ENCODE measurements at places on chromosomes 5 and 9.

DNA sequence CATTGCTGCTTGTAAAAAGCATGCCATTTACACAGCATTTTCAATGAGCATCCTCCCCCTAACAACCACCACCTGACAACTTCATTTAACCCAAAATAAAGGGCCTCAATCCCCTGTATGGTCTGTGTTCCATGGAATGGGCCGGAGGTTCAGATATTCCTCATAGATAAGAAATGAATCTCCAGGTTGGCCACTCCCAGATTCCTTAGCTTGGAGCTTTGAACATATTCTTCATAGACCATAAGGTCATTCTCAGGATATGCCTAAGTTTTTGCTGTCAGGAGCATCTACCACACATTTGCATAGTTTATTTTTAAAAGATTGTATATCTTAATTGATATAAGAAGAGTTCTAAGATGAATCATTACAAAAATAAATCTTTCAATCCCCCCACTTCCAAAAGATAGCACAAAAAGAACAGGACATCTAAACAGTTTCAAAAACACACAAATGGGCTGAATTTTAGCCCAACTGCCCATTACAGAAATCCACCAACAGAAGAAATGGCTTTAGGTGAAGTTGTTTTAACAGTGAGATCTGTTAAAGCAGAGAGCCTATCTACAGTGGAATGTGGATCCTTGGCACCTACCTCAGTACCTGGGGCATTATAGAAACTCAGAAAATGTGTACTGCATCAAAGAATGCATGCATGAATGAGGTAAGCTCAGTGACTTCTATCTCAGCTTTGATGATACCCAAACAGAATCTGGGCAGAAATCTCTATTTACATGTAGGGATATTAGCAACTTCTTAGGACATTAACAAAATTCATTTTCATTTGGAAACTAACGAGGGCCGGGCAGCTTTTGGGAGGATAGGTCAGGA is 179.8 kb downstream of the SEC61B start:
- no peak for DNase-seq

DNA sequence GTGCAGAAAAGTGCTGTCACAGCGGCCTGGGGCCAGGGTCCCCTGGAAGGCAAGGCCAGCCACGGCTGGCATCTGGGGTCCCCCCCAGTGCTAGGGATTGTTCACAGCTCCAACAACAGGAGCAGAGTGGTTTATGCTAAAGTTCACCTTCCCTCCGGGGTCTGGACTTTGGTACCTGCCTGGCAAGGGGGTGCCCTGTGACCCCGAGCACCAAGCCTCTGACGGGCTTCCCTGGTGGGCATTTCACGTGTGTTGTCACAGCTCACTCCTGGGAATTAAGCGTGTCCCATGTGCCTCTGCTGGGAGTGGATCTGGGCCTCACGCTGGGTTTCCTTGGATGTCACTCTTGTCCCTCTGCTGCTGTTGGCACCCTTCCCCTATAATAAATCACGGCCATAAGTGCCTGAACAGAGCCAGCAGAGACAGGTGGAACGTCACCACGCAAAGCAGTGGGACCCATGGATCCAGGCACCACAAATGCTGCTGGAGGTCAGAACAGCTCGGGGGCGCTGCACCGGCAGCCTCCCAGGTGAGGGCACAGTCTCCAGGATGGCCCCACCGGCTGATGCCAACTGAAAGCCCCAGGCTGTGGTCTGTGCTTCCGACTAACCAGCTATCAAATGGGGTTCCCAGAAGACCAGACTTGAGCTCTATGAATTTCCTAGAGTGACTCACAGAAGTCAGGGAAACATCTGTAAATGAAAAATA is 17.8 kb upstream of the ZDHHC11 start:
- no peak for DNase-seq

DNA sequence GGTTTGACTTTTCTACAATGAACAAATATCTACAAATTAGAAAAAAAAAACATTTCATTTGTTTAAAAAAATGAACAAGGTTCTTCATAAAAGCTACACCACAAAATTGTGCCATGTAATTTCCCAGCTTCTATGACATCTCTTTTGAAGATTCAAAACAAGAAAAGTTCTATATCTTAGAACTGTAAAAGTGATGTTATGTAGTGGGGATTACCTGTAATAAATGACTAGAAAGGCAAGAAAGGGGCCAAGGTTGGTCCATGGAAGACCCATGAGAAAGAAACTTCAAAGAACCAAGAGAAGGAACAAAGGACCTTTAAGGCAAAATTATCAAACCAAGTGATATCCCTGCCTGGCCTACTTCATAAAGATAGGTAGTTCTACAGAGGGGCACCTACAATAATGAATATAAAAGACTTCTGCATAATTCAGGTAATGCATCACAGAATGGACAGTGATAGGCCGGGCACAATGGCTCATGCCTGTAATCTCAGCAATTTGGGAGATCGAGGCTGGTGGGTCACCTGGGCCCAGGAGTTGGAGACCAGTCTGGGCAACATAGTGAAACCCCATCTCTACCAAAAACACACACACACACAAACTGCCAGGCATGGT is 7.6 kb downstream of the MLLT3 start:
- no peak for DNase-seq

DNA sequence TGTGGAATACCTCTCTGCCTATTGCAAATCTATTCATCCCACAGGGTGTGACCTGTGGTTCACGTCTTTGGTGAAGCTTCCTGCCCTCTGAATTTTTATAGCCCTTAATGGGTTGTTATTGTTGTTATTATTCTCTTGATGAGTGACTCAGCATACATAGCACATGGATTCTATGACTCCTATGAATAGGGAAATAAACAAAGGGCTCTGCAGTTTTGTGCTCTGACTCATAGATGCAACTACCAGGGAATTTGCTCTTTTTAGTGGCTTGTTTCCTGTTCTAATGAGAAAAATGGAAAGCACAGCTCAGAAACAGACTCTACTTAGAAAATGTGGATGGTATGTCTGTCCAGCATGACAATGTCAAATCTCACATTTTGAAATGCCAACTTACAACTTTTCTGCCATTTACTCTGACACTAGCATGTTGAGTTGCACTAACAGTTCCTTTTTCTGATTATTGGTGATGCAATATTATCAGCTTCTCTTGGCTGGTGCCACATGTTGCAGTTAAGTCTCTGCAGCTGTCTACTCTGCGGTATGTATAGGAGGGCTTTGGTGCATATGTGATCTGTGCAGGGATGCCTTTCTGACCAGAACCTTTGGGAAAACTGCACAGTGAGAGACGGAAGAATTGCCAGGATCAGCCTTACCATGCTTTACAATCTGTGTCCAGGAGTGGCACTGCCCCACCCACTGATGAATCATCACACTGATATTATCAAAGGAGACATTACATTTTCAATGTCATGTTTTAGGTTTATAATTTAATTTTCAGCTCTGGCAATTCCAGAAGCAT is 996.4 kb upstream of the WWC1 start:
- DNase-seq, result no peak

GRCh38 chr9:107480386-107480789 is 9.2 kb downstream of the KLF4 start:
- no peak for DNase-seq

- DNase-seq, result no peak
Observed at GRCh38 chr9:126084008-126084407, 242.6 kb upstream of the MVB12B start.

DNA sequence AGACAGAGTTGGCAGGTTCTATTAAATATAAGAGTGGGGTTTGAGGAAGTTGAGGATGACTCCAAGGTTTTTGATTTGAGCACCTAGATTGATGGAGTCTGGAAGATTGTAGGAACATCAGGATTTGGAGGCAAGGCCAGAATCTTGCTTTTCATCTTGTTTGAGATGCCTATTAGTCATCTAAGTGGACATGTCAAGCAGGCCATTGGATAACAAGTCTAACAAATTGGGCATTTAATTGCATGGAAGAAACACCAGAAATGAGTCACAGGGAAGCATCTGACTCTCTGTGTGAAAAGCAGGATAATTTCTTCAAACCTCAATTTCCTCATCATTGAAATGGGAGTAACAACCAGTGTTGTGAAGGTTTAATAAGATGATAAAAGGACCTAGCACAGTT is 53.3 kb upstream of the ARL15 start:
- DNase-seq, result no peak

- no peak for DNase-seq
Observed at GRCh38 chr5:171318026-171318425, 9.0 kb downstream of the TLX3 start.

DNA sequence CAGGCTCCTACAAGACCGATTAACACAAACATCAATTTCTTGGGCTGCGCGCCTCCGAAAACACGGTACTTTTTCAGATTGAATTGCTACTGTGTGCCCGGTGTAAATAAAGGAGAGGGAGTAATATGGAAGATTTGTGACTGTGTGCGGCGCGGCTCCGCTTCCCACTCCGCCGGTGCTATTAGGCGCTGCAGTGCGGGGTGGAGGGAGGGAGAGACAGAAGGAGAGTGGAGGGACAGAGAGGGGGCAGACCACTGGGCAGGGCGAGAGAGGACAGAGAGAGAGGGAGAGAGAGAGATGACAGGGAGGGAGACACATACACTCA is 24.7 kb upstream of the RNU6ATAC start:
- DNase-seq, result no peak

GRCh38 chr9:88106492-88106891 is 31.8 kb downstream of the SPATA31C2 start:
- no peak for DNase-seq

GRCh38 chr9:136701668-136702053 is 10.7 kb upstream of the DIPK1B start:
- no peak for DNase-seq

- no peak for DNase-seq
Observed at GRCh38 chr5:33166522-33166921, 274.2 kb upstream of the TARS1 start.

- no peak for DNase-seq
Observed at GRCh38 chr9:92187989-92188714, 72.9 kb upstream of the SPTLC1 start.

DNA sequence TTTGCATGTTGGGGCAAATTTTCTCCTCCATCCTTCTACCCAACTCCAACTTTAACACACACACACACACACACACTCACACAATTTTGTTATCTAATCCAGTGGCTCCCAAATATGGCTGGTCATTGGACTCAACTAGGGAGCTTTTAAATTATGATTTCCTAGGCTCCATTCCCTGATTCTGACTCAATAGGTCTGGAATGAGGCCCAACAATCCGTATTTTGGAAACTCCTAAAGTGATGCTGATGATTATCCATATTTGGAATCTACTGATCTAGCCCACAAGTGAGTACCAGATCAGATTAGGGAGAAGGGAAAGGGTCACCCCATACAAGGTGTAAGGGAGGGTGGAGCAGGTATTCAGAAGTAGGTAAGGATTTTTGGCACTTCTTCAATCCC is 309.7 kb downstream of the TLE1 start:
- no peak for DNase-seq

- DNase-seq, result no peak
Observed at GRCh38 chr5:155905364-155905763, 421.6 kb upstream of the SGCD start.

- no peak for DNase-seq
Observed at GRCh38 chr9:129235931-129236331, 57.9 kb upstream of the IER5L start.

- DNase-seq, result no peak
Observed at GRCh38 chr9:12796601-12797000, 21.8 kb downstream of the LURAP1L start.

- DNase-seq, result no peak
Observed at GRCh38 chr5:157566902-157567489, 8.6 kb downstream of the ADAM19 start.

- DNase-seq, result no peak
Observed at GRCh38 chr5:165521816-165522610, 2016.6 kb downstream of the MAT2B start.

GRCh38 chr9:18666348-18666747 is 192.4 kb downstream of the ADAMTSL1 start:
- no peak for DNase-seq

DNA sequence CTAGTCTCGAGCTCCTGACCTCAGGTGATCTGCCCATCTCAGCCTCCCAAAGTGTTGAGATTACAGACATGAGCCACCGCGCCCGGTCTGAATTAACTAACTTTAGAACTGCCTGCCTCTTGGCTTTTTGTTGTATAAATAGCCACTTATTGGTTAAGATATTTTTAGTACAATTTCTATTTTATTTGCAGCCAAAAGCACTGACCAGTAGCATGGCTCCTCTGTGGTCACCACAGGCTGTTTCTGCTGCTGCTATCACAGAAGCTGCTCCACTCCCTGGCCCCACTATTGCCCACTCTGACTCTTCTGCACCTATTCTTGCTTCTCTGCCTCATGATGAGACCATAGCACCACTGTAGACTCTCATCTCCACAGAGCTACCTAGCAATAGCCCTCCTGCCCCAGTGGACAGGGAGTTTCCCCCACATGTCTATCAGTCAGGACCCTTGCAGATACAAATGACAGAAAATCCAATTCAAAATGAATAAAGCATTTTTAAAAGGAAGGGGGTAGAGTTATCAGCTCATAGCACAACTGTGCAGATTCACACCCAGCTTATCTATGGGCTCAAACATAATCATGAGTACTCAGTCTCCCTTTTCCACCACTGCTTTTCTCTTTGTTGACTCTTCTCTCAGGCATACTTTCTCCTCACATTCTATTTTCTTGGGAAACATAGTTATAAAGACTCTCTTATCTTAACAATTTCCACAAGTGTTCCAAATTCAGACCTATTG is 151.8 kb upstream of the EPB41L4A start:
- no peak for DNase-seq

- no peak for DNase-seq
Observed at GRCh38 chr9:119078015-119078414, 291.2 kb downstream of the BRINP1 start.

DNA sequence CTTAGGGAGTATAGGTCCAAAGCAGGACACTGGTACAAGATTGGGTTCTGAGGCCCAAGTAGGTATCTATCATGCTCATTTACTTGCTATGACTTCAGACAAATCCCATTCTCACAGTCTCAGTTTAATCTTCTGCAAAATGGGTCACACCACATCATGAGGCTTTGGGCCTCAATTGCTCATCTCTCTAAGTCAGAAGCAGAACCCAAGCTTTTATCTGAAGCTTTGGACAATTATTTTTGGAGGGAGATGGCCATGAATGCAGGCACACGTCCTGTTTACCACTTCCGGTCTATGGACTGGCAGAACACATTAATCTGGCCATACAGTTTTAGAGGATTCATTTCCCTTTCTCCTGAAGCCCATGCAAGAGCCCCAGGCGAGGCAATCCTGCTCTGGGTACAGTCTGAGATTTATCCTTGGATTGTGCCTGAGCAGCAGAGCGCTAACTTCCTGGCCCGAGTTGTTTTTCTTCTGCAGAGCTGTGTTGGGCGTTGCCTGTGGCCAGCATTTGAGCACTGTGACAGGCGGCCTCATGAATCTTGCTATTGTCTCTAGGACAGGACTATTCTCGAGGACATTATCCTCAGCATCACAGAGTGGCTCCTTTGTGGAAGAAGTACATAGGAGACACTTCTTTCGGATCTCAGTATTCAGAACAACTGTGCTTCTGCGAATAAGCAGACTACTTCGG is 16.1 kb downstream of the SLC22A4 start:
- DNase-seq, result no peak

DNA sequence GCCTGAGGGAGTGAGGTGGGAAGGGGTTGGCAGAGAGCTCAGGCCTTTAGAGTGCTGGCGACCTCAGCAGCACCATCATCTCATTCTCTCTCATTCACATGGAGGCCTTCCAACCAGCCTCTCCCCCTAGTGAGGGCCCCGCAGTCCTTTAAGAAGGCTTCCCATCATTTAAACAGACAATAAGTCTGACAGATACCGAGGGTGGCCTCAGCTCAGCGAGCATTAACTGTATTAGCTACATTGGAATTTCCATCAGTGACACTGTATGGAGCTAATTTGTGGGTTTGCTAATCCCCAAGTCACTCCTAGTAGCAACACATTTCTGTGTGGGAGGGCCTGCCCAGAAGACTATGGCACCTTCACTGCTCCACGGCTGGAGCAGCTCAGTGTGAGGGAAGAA is 75.8 kb downstream of the INSYN2B start:
- no peak for DNase-seq

Data from stimulated activated CD8-positive, alpha-beta memory T cell treated with anti-CD3 and anti-CD28 coated beads, Interleukin-2, amount 100 ng/mL, for 1 hour (primary cell).